ENCODE measurements at places on chromosomes 6 and 20.

DNA sequence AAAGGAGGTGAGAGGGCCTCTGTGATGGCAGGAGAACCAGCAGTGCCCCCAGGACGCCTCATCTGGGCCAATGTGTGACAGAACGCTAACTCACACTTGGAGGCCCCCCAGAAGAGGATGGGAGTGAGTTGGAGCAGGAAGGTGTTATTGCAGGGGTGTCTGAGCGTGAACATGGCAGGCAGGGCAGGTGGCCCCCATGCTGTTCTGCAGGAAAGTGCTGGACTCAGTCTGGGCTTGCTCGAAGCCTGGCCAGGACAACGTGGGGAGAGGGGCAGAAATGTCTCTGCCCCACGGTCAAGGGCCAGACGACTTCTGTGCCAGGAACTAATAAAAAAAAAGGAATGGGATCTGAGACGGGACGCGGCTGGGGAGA, 931 bp upstream of the EBF4 start:
- no peak for DNase-seq

DNA sequence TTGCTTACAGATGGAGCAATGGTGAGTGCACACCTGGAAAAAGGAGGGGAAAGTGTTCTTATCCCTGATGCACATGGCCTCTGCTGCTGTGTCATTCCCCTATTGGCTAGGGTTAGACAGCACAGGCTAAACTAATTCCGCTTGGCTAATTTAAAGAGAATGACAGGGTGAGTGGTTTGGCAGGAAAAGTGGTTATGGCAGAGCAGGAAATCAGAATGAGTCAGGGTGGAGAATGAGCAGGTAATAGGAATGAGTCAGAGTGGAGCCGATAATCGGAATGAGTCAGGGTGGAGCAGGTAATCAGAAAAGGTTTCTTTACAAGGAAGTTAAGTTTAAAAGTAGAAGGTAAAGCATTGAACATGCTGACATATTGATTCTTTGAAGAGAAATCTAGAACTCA, 355.5 kb upstream of the HTR1E start:
- DNase-seq = no peak

- DNase-seq = no peak
These were observed 14.8 kb upstream of the NNAT start for GRCh38 chr20:37506152-37506725.

DNA sequence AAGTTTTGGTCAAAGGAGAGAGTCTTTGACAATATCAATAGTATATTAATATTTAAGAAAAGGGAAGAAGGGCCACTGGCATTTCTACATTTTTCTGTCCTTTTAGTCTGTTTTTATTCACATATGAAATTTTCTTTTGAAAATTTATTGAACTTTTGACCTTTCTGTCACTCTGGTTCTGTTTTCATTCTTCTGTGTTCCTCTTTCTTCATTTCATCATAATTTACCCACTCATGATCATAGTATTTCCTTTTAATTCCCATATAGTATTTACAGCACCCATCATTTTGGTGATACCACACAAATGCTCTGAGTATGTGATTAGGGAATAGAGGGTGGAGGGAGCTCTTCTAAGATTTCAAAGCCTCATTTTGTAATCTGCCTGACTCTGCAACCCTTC, 142.8 kb downstream of the GJA1 start:
- DNase-seq = no peak

GRCh38 chr20:22723659-22724058, 139.3 kb upstream of the FOXA2 start:
- DNase-seq = no peak

GRCh38 chr20:45343532-45344167, 4.6 kb downstream of the SDC4 start:
- DNase-seq = no peak

GRCh38 chr6:10901770-10902169, 14.9 kb downstream of the SYCP2L start:
- no peak for DNase-seq

DNA sequence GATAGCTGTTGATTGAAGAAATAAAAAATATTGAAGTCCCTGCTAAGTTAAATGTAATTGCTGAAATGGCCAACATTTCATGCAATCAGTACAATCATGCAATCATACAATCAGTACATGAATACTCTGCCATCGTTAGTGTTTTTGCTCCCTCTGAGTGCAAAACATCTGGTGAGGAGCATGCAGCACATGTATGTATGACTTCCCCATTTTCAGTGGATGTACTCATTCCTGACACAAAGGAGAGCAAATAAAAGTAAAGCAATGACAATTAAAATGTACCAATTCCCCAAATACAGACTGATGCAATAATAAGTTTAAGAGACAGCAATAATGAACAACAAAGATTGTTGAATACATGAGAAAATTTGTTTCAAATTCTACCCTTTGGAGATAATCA, 140.7 kb downstream of the PLCB1 start:
- no peak for DNase-seq

DNA sequence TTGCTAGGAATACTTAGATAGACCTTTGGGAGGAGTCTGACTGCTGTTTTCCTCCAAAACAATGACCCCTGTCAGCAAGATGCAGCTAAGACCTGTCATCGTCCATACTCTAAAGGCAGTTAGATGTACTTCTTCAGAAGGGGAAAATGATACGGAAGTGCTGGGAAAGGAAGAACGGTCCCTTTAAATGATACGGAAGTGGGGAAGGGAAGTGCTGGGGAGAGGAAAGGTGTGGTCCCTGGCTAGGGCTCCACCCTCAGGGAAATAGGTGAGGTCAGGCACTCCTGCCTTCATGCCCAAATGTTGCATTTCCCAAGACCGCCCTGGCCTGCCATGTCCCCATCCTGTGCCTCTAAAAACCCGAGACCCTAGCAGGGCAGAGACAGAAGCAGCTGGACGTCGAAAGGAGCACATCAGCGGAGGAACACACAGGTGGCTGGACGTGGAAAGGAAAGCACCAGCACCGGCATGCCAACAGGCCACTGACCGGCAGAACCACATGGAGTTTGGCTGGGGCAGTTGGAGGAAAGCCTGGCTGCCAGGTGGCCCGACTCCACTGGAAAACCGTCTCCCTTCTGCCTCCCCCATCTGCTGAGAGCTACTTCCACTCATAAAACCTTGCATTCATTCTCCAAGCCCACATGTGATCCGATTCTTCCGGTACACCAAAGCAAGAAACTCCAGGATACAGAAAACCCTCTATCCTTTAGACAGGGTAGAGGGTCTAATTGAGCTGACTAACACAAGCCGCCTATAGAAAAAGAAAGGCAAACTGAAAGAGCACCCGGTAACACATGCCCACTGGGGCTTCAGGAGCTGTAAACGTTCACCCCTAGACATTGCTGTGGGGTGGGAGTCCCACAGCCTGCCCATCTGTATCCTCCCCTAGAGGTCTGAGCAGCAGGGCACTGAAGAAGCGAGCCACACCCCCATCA, 94.6 kb downstream of the FAXC start:
- DNase-seq = no peak

GRCh38 chr6:146912730-146913685, 291.2 kb upstream of the STXBP5 start:
- no peak for DNase-seq
